Prostate gland (tissue), 2 donors: ENCODE measurements at places on chromosomes 7 and 10. TPM values are rescaled to one million over a fixed set of nuclear protein-coding genes. Genes with fewer than 3 reads are reported as not detected.

ACSM6 gene
- total RNA-seq: not detected

CEP41 gene
- 6.6 TPM for total RNA-seq

TET1 gene
- 5.1 TPM for total RNA-seq

LRRD1 gene
- total RNA-seq: 0.40 TPM

- no peak for DNase-seq
These were observed 312.0 kb downstream of the RNLS start for GRCh38 chr10:88270871-88271713.

GRCh38 chr7:121276313-121276712, 52.5 kb upstream of the WNT16 start:
- no peak for DNase-seq

- no peak for DNase-seq
These were observed 164.8 kb downstream of the RTKN2 start for GRCh38 chr10:62103857-62104256.

DNA sequence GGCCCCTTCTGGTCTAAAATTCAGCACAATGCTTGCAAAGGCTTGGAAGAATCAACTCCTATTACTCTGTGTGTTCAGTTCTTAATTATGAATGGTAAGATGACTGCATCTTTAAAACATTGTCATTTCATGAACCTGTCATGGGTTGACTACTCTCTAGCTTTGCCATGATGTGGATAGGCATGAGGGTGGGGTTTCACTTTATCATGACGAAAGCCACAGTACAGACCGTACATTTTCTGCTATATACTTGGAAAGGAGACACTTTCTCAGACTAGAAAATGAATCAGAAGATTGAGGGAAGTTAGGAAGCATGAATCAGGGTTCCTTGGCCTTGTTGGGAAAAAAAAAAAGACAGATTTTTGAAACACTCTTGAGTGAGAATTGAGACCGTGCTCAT, 19.7 kb upstream of the MSRB2 start:
- DNase-seq: no peak

- no peak for DNase-seq
These were observed 354.8 kb downstream of the ABCA13 start for GRCh38 chr7:48525736-48526732.

- no peak for DNase-seq
These were observed 238.7 kb downstream of the KIF20B start for GRCh38 chr10:89940076-89940475.

DNA sequence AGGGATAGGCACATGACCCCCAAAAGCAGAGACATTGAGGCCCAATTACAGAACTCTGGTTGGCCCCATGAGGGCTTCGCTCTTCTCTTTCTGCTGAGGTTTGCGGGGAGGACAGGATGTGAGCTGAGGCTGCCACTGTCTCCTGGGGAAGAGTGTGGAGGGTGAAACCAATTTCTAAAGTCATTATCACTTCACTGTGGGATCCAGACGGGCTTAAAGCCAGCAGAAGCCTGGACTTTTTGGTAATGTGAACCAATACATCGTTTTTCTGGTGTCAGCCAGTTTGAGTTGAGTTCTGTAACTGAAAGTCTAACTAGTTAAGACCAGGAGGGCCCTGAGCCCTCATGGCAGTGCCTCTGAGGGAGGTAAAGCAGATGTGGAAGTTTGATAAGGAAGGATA, 163.0 kb downstream of the MYOF start:
- DNase-seq: no peak

GRCh38 chr10:70060389-70060788, 7.7 kb downstream of the MACROH2A2 start:
- no peak for DNase-seq

DNA sequence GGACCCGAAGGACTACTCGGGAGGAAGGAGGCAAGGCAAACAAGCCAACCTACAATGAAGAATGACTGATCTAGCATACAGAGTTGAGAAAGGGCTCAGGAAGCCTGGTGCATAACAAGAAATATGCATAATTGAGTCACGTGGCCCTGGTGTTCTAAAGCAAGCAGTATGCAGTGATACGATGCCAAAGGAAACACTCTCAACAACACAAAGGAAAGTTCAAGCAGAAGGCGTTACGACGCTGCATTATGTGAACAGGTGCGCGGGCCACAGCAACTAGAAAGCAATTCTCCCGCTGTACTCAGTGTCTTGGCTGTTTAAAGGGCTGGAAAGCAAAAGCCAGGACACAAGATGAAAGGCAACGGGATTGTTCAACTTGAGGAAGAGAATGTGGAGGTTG, 100.8 kb downstream of the PRTFDC1 start:
- DNase-seq: no peak

GRCh38 chr7:11950281-11950680, 118.3 kb upstream of the THSD7A start:
- DNase-seq: no peak

DNA sequence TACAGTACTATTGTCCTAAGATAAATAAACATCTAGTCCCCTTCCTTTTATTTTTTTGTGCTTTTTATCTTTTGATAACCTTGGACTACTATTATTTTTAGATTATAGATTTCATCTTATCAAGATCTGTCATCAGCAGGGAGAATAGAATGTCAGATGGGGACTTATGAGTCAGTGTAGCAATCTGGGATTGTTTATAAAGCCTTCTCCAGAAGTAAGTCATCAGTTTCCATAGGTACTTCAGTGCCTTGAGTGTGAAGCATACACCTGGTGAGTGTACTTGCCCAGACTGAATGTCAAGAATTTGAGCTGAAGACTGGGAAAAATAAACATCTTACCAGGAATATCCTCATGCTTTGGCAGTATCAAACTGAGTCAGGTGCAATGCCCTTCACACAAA, 2.1 kb downstream of the CASD1 start:
- DNase-seq: no peak

GRCh38 chr7:156578978-156579430, 61.6 kb upstream of the RNF32 start:
- no peak for DNase-seq

- DNase-seq: no peak
These were observed 13.7 kb upstream of the TFAM start for GRCh38 chr10:58371473-58371872.
